ENCODE measurements at places on chromosomes 2 and 18.

DNA sequence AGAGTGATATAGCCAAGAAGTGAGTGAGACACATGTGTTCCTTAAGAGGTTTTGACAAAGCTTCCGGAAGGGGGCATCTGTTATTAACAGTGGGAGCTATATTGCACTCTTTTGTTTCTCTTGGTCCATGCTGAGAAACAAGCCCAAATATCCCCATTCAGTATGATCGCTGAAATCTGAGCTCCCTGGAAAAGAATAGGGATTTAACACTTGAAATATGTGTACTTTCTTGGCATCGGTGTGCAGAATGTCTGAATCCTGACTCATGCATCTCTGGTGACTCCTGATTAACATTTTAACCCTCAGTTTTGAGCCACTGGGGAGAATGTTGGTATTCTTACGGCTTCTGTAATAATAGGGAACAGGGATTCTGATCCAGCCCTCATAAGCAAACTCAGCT is 448.1 kb downstream of the TSN start:
- peak; percentile 84 for DNase-seq

DNA sequence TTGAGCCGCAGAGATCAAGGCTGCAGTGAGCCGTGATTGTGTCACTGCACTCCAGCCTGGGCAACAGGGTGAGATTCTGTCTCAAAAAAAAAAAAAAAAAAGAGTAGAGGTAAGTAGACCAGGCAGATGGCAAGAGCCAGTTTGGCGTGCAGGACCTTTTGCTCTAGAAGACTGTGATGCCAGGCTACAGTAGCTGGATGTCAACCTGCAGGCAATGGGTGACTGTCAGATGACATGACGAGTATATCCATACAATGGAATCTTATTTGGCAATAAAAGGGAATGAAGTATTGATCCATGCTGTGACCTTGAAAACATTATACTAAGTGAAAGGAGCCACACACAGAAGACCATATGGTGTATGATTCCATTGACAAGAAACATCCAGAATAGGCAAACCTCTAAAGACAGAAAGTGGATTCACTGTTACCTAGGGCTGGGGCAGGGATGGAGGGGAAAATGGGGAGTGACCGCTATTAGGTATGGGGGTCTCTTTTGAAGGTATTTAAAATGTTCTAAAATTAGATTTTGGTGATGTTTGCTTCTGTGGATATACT is 11.2 kb upstream of the DGUOK start:
- DNase-seq = no peak

DNA sequence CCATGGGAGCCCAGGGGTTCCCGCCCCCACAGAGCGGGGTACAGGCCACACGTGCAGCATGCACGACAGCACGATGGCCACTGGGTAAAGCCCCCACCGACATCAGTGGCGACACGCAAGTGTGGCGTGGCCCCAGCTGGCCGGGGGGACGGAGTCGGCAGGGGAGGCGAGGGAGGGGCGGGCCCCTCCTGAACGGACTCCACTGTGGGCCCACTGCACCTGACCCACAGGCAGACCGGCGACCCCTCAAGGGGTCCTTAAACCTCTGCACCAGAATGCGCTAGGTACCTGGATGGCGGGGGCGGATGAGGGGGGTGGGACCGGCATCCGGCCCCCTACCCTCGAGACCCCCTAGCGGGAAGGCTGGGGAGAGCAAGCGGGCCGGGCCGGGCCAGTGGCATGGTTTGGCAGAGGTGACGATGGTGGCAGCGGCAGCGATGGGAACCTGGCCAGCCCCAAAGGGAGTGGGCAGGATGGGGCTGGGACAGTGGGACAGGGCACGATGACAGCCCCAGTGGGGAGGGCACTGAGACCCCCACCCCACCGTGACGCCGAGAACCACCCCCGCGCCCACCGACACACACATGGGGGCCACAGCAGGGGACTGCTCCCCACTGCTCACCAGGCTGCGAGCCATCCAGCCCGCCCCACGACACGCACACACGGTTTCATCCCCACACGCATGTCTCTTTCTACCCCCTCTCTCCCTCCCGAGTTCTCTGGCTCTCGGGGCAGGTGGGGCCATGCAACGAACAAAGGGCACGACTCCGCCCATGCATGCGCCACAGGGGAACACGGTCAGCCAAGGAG is 91.9 kb upstream of the ANKRD30BL start:
- DNase-seq = no peak

DNA sequence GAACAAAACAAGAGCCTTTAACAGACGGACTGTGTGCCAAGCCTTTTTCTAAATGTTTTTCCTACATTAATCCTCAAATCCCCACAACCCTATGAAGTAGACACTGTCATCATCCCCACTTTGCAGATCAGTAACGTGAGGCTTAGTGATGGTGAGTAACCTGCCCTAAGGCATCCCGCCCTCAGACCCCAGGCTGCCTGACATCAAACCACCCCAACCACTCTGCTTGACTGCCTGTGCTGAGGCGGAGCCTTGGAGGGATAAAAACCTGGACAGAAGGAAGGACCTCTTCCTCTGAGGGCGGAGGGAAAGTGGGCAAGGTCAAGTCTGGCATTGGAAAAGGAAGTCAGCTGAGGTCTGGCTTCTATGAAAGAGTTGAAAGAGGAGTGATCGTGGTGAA is 104.6 kb downstream of the SP3 start:
- no peak for DNase-seq

DNA sequence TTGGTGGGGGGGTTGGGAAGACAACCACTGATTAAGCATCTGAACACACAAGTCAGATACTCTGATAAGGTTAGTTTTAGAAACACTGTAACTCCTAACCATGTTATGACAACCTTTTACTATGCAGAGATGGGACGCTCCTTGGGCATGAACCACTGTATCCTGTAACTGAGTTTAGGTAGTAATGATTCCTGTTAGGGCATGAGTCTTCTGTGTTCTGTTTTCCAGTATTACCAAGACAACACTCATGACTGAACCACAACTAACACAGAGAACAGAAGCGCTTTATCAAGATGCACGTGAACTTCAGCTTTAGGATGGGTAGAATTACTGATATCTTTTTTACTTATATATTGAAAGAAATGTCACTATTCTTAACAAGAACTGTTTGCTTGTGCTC is 14.1 kb upstream of the CREB1 start:
- no peak for DNase-seq

GRCh38 chr18:45317948-45318640 is 297.2 kb upstream of the SLC14A2 start:
- no peak for DNase-seq

DNA sequence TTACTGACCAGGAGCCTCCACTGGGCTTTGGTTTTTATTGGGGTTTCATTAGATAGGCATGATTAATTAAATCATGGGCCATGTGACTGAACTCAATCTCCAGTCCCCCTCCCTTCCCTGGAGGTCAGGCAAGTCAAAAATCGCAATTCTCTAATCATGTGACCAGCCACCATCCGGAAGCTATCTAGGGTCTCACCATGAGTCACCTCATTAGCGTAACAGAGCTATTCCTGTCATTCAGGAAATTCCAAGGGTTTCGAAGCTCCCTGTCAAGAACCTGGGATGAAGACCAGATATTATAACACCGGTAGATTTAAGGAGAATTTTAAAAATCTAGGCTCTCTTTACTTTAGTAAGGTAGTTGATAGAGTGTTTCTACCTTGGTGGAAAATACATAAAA is 180.3 kb upstream of the TCF4 start:
- peak; percentile 68 for DNase-seq

DNA sequence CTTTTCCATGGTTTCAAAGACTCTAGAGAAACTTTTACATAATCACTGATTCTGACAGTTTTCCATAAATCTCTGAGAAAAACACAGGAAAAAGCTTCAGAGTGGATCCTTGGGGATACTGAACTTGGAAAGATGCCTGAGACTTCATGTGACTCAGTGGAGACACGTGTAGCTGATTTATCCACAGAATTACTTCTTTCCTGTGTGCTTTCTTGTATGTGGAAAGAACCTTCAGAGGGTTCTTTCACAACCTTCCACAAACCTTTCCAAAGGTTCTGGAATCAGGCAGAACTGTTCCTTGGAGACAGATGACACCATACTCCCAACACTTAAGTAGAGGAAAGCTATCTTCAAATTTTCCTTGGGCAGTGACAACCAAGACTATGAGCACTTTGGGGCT is 207.2 kb downstream of the RND3 start:
- peak; percentile 87 for DNase-seq

- DNase-seq = peak; percentile 45
Observed at GRCh38 chr18:48896875-48897511, 53.8 kb downstream of the SMAD7 start.

GRCh38 chr2:85712849-85713612 is 18.9 kb downstream of the GNLY start:
- peak; percentile 48 for DNase-seq

- peak; percentile 7 for DNase-seq
Observed at GRCh38 chr18:46859855-46860254, 57.5 kb downstream of the PIAS2 start.

GRCh38 chr2:197075754-197076337 is 149.3 kb upstream of the PGAP1 start:
- DNase-seq = peak; percentile 20

- no peak for DNase-seq
Observed at GRCh38 chr2:127954857-127955256, 69.1 kb upstream of the AMMECR1L start.

DNA sequence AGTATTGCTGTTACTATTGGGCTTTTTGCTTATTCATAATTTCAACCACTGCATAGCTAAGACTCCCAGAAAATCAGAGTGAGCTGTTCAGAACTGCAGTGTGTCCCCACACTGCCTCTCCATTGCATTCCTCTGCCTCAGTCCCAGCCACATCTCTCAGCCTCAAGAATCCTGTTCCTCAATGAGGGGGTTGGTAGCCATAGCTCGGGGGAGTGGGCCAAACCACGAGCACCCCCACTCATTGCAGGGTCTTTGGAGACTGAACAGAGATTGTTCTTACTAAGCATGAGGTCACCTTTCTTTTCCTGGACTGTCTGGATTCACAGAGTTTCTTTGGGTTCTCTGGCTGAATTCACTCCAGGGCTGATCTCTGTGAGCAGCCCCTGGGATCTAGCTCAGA is 161.1 kb downstream of the GFPT1 start:
- DNase-seq = peak; percentile 52

DNA sequence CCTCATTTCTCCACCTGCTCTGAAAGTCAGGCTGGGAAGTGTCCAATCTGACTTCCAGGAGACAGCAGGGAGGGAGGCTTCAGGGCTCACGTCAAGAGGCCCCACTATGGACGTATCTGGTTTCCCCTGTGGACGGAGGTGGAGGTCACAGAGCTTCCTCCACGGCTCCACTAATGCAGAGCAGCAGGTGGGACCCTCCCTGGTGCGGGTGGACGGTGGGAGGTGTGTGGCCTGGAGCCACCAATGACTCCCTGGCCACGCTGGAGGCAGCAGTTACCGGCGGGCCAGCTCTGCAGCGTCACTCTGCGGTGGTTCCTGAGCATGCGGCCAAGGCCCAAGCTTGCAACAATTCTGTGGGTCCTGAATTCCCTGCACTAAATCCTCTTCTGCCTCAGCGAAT is 9.0 kb downstream of the CRACDL start:
- no peak for DNase-seq

DNA sequence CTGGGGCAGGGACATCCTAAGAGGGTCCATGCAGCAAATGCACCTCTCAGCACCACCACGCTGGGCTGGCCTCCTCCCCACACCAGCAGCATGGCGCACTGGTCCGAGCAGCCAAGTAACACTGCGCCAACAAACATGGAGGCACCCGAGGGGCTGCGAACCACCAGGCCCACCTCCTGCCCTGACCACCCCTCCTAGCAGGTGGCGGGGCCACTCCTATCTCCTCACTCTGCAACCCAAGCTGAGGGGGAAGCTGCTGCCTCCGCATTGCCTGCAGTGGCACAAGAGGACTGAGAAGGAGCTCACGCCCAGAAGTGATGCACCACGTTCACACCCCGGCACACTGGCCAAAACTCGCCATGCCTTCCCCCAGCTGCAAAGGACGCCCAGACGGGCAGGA is 94.4 kb downstream of the EIPR1 start:
- no peak for DNase-seq

GRCh38 chr18:3683483-3683882 is 233.5 kb downstream of the TGIF1 start:
- peak; percentile 43 for DNase-seq

- DNase-seq = no peak
Observed at GRCh38 chr2:70757966-70758365, 10.0 kb downstream of the ADD2 start.

DNA sequence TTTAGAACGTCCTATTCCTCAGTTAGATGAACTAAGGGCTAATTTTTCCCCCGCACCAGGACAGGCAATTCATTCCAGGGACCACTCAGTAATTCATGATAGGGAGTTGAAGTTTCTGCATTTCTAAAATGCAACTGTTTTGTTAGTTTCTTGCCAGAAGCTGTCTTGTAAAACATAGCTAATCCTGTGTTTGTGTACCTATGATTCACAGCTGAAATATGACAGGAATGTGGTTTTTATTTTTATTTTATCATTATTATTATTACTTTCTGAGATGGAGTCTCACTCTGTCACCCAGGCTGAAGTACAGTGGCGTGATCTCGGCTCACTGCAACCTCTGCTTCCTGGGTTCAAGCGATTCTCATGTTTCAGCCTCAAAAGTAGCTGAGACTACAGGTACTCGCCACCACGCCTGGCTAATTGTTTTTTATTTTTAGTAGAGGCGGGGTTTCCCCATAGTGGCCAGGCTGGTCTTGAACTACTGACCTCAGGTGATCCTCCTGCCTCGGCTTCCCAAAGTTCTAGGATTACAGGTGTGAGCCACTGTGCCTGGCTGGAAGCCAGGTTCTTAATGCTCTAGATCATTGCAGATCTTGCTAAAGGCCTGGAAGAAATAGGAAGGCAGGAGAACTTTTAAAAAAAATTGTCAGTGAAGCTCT is 154.8 kb upstream of the FHL2 start:
- peak; percentile 60 for DNase-seq

- no peak for DNase-seq
Observed at GRCh38 chr18:79459946-79460480, 64.3 kb downstream of the NFATC1 start.

GRCh38 chr2:227013881-227014280 is 150.1 kb downstream of the COL4A4 start:
- DNase-seq = no peak

GRCh38 chr18:48996901-48997463 is 46.2 kb upstream of the SMAD7 start:
- peak; percentile 93 for DNase-seq

DNA sequence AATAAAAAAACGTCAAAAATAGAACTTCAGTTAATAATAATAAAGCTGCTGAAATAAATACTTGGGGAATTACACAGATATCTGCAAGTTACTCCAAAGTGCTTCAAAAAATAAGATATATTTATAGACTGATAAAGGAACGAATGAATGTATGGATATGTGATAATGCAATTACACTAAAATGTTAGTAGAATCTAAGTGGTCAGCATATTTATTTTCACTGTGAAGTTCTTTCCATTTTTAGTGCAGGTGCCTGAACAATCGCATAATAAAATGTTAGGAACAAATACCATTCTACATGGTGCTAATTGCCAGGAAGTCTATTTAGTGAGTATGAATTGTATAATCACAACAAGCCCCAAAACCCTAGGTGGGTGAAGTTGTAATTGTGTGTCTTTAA is 169.6 kb upstream of the RGPD4 start:
- DNase-seq = no peak

- DNase-seq = peak; percentile 57
Observed at GRCh38 chr2:26605195-26605998, 35.8 kb downstream of the CIB4 start.
